Activated T-cell treated with anti-CD3 and anti-CD28 coated beads for 4 hours (primary cell): ENCODE measurements at places on chromosomes 6 and 20.

GRCh38 chr6:107323133-107323785 is 136.1 kb downstream of the PDSS2 start:
- no peak for DNase-seq

- peak; percentile 14 for DNase-seq
These were observed 94.0 kb downstream of the CD83 start for GRCh38 chr6:14211562-14211942.

DNA sequence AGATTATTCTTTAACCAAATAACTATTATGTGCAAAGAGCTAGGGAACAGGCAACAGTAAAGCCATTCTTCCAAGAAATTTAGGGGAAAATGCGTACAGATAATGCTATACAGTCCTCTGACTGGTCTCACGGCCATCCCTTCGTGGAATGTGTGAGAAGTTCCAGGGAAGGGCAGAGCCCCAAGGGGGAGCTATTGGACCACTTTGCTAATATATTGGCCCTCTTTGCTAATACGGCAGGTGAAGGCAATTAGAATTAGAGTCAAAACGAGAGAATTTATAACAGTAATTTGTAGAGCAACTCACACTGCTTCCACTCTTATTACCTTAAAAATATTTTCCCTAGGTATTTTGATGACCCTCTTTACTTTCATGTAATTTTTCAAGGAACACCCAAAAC is 140.4 kb downstream of the IMPG1 start:
- no peak for DNase-seq

DNA sequence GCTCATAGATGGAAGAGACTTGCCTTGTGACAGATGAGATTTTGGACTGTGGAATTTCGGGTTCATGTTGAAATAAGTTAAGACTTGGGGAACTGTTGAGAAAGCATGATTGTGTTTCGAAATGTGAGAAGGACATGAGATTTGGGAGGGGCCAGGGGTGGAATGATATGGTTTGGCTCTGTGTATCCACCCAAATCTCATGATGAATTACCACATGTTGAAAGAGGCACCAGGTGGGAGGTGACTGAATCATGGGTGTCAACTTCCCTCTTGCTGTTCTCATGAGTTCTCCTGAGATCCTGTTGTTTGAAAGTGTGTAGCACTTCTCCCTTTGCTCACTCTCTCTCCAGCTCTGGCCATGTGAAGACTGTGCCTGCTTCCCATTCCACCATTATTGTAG is 17.9 kb downstream of the AHI1 start:
- DNase-seq = no peak

DNA sequence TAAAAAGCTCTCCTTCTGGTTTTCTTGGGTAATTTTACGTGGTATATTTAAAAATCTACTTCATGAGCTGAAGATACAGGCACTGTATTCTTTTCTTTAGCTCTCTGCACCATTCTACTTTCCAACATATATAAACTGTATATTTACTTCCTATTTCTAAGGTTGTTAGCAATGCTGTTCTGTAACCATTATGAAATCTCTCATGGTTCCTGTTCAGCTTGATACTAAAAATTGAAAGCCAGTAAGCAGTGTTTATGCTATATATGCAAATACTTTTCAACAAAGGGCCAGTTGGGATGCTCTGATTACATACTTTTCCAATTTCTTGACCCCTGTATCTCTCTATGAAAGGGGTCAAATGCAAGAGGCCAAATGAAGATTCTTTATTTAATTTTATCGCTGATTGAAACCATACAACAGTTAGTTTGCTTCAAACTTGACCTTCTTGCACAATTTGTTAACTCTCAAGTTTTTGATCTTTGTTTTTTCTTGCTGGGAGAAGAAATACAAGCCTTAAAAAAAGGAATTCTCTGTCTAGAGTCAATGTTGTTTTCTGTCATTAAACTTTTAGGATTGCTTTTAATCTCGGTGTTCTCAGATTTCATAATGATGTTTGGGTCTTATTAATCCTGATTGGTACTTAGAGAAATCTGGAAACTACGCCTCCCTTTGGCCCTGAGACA is 223.2 kb downstream of the PRL start:
- no peak for DNase-seq

- DNase-seq = no peak
These were observed 27.9 kb downstream of the ESR1 start for GRCh38 chr6:151835396-151835795.

GRCh38 chr20:61732511-61733210 is 333.0 kb downstream of the TAF4 start:
- no peak for DNase-seq

- DNase-seq = no peak
These were observed 151.1 kb upstream of the B3GAT2 start for GRCh38 chr6:71107911-71108420.

- no peak for DNase-seq
These were observed 134.9 kb downstream of the TMEM200A start for GRCh38 chr6:130500693-130501092.

GRCh38 chr6:16683641-16684194 is 77.5 kb downstream of the ATXN1 start:
- no peak for DNase-seq

- no peak for DNase-seq
These were observed 4.8 kb downstream of the COL12A1 start for GRCh38 chr6:75201021-75201420.

- no peak for DNase-seq
These were observed 1090.0 kb downstream of the EPHA7 start for GRCh38 chr6:92329208-92329847.

- DNase-seq = peak; percentile 49
These were observed 611 bp upstream of the RAB22A start for GRCh38 chr20:58308680-58309527.

DNA sequence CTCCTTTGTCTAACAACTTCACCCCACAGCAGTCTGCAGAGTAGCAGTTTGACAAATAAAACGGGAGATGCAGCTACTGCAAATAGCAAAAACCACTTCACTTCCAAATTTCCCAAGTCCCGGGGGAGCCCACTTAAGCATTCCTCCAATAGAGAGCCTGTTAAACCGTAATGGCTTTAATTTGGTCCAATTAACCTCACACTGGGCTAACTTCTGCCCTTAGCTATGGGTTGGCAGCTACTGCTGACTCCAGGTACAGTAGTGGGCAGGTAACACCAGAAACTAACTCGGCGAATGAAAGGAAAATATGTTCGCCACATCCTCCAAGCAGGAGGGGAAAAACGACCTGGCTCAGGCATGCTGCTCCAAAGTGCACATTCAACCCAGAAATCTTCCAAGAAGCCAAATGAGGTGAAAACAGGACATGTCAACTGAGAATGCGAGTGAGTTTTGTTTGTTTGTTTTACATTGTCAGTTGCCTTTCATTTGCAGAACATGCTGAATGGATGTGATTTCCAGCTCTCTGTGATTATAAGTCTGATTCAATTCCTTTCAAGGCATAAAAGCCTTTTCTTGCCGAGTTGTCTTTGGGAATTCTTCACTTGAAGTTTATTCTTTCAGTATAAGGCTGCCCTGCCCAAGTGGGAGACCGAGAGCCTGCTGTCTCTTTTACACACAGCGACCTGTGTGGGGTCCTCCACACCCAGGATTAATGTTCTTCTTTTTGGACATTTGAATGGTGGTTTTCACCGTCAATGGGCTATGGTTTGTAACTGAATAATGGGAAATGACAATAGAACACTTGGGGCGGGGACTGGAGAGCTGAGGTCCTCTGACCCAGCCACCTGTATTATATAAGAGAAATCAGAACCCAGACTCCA is 117.3 kb upstream of the ARMC2 start:
- DNase-seq = no peak

- no peak for DNase-seq
These were observed 65.8 kb upstream of the JAG1 start for GRCh38 chr20:10739566-10739965.

GRCh38 chr20:54227751-54228150 is 19.9 kb downstream of the PFDN4 start:
- no peak for DNase-seq

DNA sequence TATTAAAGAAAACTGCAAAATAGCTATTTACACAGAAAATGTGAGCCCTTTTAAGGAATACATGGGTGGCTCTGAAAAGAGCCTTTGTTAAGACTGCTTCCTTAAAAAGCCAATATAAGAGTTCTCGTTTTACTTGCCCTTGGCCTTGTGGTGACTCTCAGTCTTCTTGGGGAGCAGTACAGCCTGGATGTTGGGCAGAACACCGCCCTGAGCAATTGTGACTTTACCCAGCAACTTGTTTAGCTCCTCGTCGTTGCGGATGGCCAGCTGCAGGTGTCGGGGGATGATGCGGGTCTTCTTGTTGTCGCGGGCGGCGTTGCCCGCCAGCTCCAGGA is 111.5 kb downstream of the HFE start:
- no peak for DNase-seq

DNA sequence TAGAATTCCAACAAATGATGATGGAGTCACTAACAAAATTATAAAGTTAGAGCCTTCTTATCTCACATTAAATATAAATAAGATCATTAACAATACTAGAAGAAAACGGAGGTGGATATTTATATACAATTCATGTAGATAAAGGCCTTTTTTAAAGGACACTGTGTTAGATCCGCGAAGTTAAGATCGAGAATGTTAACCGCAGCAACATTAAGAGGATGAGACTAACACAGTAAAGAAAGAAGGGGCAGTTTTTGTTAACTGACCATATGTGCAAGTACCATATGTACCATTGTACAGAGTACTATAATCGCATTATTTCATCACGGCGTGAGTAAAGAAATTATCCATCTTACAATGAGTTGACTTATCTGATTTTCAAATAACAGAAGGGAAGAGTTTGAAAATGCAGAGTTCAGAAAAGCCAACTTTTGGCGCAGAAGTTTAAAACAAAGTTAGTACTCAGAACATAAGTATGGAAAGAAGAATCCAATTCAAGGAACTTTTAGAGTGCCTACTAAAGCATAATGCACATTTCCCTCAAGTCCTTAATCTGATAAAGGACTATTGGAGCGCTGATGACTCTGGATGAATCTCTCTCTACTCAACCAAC is 1.4 kb downstream of the FBXL4 start:
- no peak for DNase-seq

DNA sequence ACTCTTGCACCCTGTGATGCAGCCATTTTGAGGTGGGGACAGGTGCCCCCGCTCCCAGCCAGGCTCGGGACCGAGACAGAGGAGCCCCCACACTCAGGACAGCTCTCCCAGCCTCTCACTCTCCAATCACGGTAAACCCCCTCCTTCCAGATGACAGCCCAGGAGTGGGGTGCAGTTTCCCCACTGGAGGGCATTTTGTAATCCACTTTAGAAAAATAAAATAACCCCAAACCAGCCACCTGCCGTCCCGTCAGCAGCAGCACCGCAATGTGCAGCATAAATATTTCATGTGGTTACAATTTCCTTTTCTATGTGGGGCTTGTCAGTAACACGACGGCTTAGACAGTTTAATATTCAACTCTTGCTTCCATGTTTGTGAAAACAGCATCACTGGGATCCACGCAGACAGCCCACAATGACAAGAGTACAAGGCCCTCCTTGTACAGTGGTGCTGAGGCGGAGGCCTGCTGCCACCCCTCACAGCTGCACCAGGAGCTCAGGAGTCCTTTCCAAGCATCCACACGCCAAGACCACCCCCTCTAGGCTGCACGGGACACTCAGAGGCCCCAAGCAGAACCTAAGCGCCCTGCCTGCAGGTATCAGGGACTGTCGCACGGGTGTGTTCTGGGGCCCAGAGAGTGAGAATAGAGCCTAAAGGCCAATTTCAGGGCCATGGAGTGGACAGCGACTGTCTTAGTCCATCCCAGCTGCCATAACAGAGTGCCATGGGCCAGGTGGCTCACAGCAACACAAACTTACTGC is 116.7 kb downstream of the JPH2 start:
- no peak for DNase-seq

DNA sequence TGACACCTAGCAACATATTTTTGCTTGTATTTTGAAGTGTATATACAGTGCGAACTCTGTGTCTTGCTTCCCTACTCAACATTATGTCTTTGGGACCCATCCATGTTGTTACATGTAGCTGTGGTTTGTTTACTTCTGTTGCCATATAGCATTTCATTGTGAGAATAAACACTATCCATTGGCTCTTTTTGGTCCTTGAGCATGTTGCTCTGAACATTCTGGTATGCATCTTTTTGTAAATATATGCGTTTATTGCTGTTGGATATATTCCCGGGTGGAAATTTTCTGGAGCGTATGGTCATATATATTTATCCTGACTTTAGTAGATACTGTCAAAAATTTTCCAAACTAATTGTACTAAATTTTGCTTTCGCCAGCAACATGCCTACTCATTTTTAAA is 222.5 kb upstream of the SPTLC3 start:
- no peak for DNase-seq
